ENCODE measurements at places on chromosomes 6 and 20.
A peak's percentile ranks its signal among the peaks of the same experiment; 100 is the strongest.

DNA sequence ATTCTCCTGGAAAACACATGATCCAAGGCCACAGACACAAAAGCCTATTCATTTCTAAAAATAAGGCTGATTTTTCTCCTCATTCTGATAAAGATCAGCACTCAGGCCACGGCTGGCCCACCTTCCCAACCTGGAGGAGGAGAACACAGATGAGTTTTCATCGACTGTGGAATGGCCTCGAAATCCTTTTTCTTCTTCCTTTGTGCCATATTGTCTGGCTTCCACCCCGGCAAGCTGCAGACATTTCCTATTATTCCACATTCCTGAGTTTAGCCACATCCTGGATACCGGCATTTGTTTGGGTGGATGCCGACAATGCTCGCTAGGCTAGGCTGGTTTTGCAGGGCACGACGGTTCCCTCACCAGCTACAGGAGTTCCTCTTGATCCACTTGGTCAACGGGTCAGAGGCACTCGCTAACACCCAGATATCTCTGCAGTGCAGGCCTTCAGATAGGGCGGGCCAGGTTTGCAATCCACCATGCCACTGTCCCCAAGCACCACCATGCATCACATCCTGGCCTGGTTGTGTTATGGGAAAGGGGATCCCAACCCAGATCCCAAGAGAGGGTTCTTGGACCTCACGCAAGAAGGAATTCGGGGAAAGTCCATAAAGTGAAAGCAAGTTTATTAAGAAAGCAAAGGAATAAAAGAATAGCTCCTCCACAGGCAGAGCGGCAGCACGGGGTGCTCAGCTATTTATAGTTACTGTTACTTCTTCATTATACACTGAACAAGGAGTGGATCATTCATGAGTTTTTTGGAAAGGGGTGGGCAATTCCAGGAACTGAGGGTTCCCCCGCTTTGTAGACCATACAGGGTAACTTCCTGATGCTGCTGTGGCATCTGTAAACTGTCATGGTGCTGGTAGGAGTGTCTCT lies 4.2 kb upstream of the CTSZ start:
- H3K4me3 ChIP-seq: no peak overlapping the region
- no peaks in the 10 kb centered on the region for H3K36me3 ChIP-seq
- peak; percentile 36 for DNase-seq
- peaks cover 5% of the 10 kb centered on the region for H3K4me1 ChIP-seq
- no peaks in the 10 kb centered on the region for H3K27me3 ChIP-seq

- peak; percentile 73 for DNase-seq
- no peaks in the 10 kb centered on the region for H3K27me3 ChIP-seq
- no peak overlapping the region for H3K27ac ChIP-seq
- no peaks in the 10 kb centered on the region for H3K4me1 ChIP-seq
Observed at GRCh38 chr6:722077-722524, 29.2 kb upstream of the EXOC2 start.

DNA sequence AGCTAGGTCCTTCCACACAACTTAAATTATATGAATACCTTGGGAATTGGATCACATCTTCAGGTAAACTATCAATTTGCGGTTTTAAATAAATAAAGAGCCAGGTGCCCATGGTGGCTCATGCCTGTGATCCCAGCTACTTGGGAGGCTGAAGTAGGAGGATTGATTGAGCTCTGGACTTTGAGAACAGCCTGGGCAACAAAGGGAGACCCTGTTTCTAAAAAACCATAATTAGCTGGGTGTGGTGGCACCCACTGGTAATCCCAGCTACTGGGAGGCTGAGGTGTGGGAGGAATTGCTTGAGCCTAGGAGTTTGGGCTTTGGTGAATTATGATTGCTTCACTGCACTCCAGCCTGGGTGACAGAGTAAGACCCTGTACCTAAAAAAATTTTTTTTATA lies 3.4 kb downstream of the GMNN start:
- DNase-seq: no peak
- H3K4me3 ChIP-seq: no peak overlapping the region
- no peaks in the 10 kb centered on the region for H3K27me3 ChIP-seq

DNA sequence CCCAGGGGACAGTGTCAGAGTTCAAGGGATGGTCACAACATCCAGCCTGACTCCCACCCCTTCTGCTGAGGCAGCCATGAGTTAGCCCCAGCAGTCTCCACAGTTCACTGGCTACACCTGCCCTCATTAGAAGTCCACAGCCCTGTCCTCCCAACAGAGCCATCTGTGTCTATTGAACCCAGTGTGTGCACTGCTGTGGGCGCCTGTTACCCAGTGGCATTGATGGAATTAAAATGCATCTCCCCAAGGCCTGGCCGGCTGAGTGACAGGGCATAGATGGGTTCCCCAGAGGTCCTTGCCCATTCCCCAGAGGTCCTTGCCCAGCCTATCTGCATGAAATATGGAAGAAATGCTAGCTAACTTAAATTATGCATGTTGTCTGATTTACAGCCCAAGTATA lies 73.3 kb downstream of the PCSK2 start:
- no peaks in the 10 kb centered on the region for H3K36me3 ChIP-seq
- DNase-seq: no peak
- no peaks in the 10 kb centered on the region for H3K27me3 ChIP-seq
- H3K4me3 ChIP-seq: no peak overlapping the region

DNA sequence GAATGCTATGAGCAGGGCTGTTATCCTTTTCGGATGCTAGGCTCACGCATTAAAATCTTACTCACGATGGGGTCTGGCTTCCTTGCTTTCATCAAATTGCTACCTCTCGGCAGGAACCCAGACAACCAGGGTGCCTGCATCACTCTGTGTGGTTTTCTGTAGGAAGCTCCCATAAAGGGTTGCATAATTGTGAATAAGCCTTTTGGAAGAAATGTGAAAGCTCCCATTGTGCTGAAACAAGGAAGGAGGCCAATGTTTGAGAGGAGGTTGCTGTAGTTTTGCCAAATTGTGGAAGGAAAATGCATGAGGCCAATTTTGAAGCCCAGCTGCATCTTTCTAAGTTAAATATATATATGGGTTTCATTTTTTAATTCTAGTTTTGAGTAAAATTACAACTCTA lies 615.5 kb downstream of the C6orf118 start:
- H3K4me1 ChIP-seq: no peaks in the 10 kb centered on the region
- no peaks in the 10 kb centered on the region for H3K27me3 ChIP-seq
- no peak overlapping the region for H3K4me3 ChIP-seq
- H3K36me3 ChIP-seq: no peaks in the 10 kb centered on the region

- no peaks in the 10 kb centered on the region for H3K4me1 ChIP-seq
- no peak overlapping the region for H3K27ac ChIP-seq
- no peaks in the 10 kb centered on the region for H3K36me3 ChIP-seq
- H3K27me3 ChIP-seq: no peaks in the 10 kb centered on the region
- H3K4me3 ChIP-seq: no peak overlapping the region
- no peak for DNase-seq
Observed at GRCh38 chr6:147434076-147434475, 74.4 kb upstream of the SAMD5 start.

GRCh38 chr20:24729896-24730605 lies 219.0 kb upstream of the CST7 start:
- H3K4me1 ChIP-seq: no peaks in the 10 kb centered on the region
- DNase-seq: no peak
- no peaks in the 10 kb centered on the region for H3K27me3 ChIP-seq
- no peak overlapping the region for H3K27ac ChIP-seq
- H3K4me3 ChIP-seq: no peak overlapping the region
